ENCODE measurements at places on chromosomes 1 and 21. TPM values are rescaled to one million over a fixed set of nuclear protein-coding genes. Genes with fewer than 3 reads are reported as not detected.

- DNase-seq, result no peak
These were observed 195.1 kb downstream of the PTPRC start for GRCh38 chr1:198833706-198834503.

GRCh38 chr1:20355828-20356735 lies 65.4 kb downstream of the VWA5B1 start:
- DNase-seq, result peak; percentile 54

FAM72C gene
- total RNA-seq, result not detected

DNA sequence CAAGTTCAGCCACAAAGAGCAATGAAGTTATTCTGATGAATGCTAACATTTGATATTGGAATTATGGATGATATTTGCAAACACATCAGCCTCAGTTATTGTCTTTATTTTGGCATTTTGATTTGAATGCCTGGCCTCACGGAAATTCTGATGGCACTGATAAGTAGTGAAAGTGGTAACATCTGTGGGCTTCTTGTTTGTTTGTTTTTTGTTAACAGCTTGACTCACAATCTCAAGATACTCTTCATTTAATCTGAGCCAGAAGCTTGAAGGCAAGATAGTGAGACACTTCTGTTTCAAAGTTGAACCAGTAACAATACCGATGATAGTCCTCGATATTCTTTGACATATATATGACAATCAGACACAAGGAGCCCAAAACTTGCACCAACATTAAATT lies 182.9 kb upstream of the NFIA start:
- no peak for DNase-seq

DNA sequence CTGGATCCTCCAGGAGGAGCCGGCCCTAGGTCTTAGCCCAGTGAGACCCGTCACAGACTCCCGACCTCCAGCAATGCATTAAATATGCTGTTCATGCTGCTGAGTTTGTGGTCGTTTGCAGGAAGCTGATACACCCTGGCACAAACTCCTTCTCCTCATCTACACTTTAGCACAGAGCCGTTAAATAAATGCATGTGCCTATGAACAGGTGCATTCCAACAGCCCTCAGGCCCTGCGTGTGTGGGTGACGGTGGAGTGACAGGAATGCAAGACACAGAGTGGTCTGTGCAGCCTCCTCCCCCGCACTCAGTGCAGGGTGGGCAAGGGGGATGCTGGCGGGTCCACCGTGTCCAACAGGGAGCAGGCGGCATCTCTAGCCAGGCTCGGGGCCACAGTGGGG lies 106.6 kb upstream of the TMPRSS2 start:
- no peak for DNase-seq

- no peak for DNase-seq
These were observed 81.7 kb downstream of the PCBP3 start for GRCh38 chr21:45724994-45725843.

DNA sequence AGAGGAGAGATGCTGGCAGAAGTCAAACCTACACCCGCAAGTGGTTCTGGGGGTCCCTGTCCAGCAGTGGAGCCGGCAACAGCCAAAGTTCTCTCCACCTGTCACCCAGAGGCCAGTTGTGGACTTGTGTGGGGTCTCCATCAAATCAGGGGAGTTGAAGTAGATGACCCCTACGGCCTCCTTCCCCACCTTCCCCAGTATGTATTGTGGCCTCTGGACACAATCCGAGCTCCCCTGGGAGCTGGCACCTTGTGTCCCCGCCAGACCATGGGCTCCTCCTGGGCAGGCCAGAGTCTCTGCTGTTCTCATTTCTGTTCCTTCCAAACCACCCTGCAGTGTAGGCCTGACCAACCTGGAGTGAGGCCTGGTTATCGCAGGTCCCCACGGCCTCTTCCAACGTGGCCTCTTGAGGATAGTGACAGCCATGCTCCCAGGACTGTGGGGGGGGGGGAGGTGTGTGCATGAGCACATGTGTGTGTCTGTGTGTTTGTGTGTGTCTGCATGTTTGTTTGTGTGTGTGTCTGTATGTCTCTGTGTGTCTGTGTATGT lies 246.4 kb downstream of the MATN1 start:
- peak; percentile 42 for DNase-seq

CD1B gene
- not detected for total RNA-seq

DNA sequence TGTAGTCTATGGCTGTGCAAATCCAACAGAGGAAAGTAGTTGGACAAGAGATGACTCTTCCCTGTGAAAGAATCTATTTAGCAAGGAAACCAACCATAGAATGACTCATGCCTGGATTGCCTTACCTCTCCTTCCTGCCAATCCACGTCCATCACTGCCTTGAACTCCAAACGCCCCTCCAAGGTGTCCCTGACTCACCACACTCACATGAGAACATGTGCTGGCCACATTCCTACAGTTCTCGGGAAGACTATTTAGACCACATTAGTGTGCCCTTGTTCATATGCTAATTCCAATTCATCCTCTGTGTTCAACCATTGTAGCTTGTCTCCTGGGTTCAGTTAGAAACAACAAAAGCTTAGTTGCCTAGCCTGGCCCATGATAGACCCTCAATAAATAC lies 157.3 kb downstream of the SLC30A10 start:
- DNase-seq, result no peak

RNASEL gene
- total RNA-seq, result 9.2 TPM

DNA sequence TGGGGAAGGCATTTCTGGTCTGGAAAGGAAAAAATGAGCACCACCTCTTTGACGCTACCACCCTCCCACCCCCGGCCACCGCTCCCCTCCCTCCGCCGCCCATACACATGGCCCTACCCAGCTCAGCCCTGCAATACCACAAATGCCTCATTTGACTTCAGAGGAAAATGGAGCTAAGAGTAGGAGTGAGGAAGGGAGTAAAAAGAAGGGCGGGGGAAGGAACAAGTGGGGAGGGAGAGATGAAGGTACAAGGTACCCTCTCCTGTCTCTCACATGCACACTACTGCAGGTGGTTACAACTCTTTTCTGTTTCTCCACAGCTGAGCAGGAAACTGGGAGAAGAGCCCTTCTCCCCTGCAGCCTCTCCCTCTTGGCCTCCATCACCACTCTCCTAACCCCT lies 7.1 kb downstream of the SYT2 start:
- no peak for DNase-seq

GRCh38 chr1:53766831-53767405 lies 28.0 kb upstream of the GLIS1 start:
- no peak for DNase-seq

BTBD8 gene
- total RNA-seq, result 2.5 TPM

GRCh38 chr1:97013136-97013535 lies 291.6 kb downstream of the PTBP2 start:
- DNase-seq, result no peak

- DNase-seq, result no peak
These were observed 325.0 kb upstream of the ESRRG start for GRCh38 chr1:217048104-217048707.

DNA sequence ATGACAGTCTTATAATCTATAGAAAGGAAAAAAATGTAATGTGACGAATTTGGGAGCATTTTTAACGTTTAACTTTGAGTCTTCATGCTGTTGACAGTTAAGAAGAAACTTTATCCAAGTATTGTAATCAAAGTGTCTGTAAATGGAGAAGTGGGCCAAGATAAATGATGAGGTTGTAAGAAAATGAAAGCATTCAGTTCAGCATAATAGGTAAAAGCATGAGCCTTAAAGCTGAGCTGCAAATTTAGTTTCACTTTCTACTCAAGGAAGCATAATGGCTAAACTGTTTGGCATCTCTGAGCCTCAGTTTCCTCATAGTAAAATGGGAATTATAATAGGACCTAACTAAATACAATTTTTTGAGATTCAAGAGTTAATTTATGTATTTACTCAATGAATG lies 1554.8 kb downstream of the KCNT2 start:
- no peak for DNase-seq

ZNF669 gene
- 6.4 TPM for total RNA-seq

DNA sequence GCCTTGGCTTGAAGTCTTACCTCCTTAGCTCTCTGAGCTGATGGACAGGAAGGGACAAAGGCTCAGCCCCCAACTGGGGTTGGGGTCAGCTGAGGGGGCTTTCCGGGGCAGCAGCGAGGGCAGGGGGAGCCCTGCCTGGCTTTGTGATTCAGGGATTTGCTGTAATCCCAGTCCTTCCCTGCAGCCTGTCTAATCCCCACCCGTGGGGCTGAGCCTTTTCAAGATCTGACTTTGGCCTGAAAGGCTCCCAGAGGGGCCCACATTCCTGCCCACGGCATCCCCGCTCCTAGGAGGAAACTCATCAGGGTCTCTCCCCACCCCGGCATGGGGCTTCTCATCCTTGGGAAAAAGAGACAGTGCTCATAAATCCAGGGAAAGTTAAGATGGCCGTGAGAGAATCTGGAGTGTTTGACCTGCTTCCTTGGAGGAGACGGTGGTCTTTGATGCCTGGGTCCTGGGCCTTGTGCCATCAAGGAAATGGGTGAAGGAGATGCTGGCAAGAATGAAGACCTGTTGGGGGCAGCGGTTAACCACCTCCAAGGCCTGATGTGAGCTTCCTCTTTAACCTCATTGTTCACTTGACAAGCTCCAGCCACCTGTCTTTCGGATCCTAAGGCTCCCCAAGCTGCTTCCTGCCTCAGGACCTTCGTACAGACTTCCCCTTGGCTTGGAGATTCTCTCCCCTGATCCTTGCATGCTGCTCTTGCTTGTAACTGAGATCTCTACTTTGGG lies 83.1 kb upstream of the WNT4 start:
- DNase-seq, result no peak

- no peak for DNase-seq
These were observed 35.1 kb downstream of the SLC44A3 start for GRCh38 chr1:94855307-94855700.

DNA sequence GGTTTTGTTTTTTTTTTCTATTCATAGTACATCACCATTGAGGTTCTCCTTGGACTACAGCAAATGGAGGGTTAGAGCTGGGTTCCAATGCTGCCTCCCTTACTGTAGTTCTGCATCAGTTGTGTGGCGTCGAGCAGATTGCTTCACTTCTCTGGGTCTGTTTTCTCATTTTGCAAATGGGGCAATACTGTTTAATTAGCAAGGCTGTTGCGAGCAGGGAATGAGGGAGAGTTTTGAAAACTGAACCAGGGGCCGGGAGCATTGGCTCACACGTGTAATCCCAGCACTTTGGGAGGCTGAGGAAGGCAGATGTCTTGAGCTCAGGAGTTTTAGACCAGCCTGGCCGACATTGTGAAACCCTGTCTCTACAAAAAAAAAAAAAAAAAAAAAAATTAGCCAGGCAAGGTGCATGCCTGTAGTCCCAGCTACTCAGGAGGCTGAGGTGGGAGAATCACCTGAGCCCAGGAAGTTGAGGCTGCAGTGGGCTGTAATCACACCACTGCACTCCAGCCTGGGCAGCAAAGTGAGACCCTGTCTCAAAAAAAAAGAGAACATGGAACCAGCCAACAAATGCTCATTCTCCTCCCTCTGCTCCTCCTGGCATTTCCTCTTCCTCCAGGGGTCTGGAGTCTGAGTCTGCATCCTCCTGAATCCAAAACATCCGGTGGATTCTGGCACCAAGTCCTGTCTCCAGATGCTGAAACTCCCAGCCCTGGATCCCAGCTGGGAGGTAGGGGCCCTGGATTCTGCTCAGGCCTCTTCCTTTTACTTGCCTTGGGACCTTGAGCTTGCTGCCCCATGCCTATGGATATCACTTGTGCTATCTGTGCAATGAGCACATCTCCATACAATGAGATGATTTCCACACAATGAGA lies 3.7 kb upstream of the PLOD1 start:
- no peak for DNase-seq

DISC1 gene
- total RNA-seq, result 7.9 TPM

DNA sequence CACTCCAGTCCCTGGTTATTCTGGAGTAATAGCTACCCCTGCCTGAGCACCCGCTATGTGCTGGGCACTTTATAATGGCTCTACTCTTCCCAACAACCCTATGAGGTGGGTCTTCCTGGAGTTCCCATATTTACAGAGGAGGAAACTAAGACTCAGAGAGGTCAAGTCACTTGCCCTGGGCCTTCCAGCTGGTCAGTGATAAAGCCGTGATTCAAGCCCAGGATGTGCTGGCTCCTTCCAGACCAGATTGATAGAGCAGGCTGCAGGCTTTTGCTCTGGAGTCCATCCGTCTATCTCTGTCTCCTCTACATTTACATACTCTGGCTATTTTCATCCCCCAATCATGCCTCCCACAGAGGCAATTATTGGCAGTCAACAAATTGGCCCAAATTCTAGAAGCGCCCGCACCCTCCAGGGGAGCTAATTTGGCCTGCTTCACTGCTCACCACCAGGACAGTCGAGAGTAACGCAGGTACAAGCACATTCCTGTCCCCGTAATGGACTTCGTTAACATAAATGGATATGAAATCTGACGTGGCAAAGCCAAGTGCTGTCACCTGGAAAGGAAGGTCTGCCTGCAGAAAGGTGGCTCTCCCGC lies 39.8 kb upstream of the SELENON start:
- DNase-seq, result peak; percentile 70

DNA sequence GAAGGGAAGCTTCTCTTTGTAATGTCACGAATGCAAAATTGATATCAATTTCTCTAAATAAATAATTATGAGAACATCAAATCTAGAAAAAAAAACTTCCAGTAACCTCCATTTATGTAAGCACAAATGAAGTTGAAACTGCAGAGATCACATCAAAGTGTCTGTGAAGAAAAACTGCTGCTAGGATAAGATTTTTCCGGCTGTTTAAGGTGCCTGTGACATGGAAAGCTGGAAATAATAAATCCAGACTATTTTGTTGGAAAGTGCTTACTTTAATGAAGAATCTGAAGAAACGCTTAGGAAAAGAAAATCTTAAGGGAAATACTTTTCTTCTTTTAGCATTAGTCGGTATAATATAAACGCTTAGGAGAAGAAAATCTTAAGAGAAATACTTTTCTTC lies 57.0 kb downstream of the CHRM3 start:
- no peak for DNase-seq

GRCh38 chr1:63442141-63442475 lies 74.7 kb downstream of the ALG6 start:
- no peak for DNase-seq

MRPL20 gene
- 75.0 TPM for total RNA-seq
